Cardiac muscle cell (in vitro differentiated cells and primary cell): ENCODE measurements at places on chromosomes 5 and 9. TPM values are rescaled to one million over a fixed set of nuclear protein-coding genes. Genes with fewer than 3 reads are reported as not detected.

EQTN gene
- total RNA-seq = not detected in 2 replicates

CAMK4 gene
- 0.99 and 2.1 TPM in 2 replicates for total RNA-seq

NRG2 gene
- 16.5 and 20.7 TPM in 2 replicates for total RNA-seq

DNA sequence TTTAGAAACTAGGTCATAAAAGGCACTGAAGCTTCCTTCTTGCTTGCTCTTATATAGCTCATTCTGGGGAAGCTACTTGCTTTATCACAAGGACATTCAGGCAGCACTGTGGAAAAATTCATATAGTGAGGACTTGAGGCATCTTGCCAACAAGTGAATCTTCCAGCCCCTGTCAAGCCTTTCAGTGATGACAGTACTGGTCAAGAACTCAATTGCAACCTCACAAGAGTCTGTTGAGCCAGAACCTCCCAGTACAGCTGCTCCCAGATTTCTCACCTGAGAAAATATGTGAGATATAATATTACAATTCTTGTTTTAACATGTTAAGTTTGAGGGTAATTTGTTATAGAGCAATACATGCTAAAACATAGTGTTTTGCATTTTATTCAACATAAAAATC is 2011.0 kb upstream of the NUDT12 start:
- H3K36me3 ChIP-seq = no peaks in the 10 kb centered on the region
- no peaks in the 10 kb centered on the region for H3K4me1 ChIP-seq
- no peaks in the 10 kb centered on the region for H3K27me3 ChIP-seq
- H3K4me3 ChIP-seq = no peak overlapping the region

- no peaks in the 10 kb centered on the region for H3K36me3 ChIP-seq
- H3K4me1 ChIP-seq = no peaks in the 10 kb centered on the region
- no peak overlapping the region for H3K4me3 ChIP-seq
- DNase-seq = no peak
Observed at GRCh38 chr5:77461287-77461686, 30.8 kb downstream of the WDR41 start.

- DNase-seq = peak; percentile 22
- H3K27me3 ChIP-seq = no peaks in the 10 kb centered on the region
- H3K4me3 ChIP-seq = no peak overlapping the region
Observed at GRCh38 chr9:35340046-35340445, 149.9 kb upstream of the RUSC2 start.

- no peaks in the 10 kb centered on the region for H3K4me1 ChIP-seq
- H3K27me3 ChIP-seq = no peaks in the 10 kb centered on the region
- H3K27ac ChIP-seq = no peak overlapping the region
- peak; percentile 22 for DNase-seq
Observed at GRCh38 chr5:15483351-15484097, 16.5 kb upstream of the FBXL7 start.

- DNase-seq = no peak
- no peaks in the 10 kb centered on the region for H3K36me3 ChIP-seq
- no peaks in the 10 kb centered on the region for H3K27me3 ChIP-seq
- no peak overlapping the region for H3K27ac ChIP-seq
- H3K4me1 ChIP-seq = no peaks in the 10 kb centered on the region
Observed at GRCh38 chr5:99010294-99010693, 81.5 kb upstream of the CHD1 start.

- H3K4me3 ChIP-seq = no peak overlapping the region
- peak; percentile 55 for DNase-seq
- no peaks in the 10 kb centered on the region for H3K36me3 ChIP-seq
- H3K4me1 ChIP-seq = peaks cover 5% of the 10 kb centered on the region
Observed at GRCh38 chr5:132498152-132498551, 7.6 kb upstream of the IRF1 start.

GRCh38 chr9:109110329-109111021 is 9.3 kb downstream of the TMEM245 start:
- no peaks in the 10 kb centered on the region for H3K27me3 ChIP-seq
- H3K4me1 ChIP-seq = peaks cover 81% of the 10 kb centered on the region
- DNase-seq = peak; percentile 67

GRCh38 chr5:44675296-44675695 is 133.5 kb upstream of the MRPS30 start:
- H3K4me1 ChIP-seq = no peaks in the 10 kb centered on the region
- H3K4me3 ChIP-seq = no peak overlapping the region
- H3K27me3 ChIP-seq = no peaks in the 10 kb centered on the region

- no peaks in the 10 kb centered on the region for H3K27me3 ChIP-seq
- DNase-seq = peak; percentile 19
- H3K36me3 ChIP-seq = no peaks in the 10 kb centered on the region
- no peaks in the 10 kb centered on the region for H3K4me1 ChIP-seq
Observed at GRCh38 chr9:14127656-14128055, 186.3 kb downstream of the NFIB start.

DNA sequence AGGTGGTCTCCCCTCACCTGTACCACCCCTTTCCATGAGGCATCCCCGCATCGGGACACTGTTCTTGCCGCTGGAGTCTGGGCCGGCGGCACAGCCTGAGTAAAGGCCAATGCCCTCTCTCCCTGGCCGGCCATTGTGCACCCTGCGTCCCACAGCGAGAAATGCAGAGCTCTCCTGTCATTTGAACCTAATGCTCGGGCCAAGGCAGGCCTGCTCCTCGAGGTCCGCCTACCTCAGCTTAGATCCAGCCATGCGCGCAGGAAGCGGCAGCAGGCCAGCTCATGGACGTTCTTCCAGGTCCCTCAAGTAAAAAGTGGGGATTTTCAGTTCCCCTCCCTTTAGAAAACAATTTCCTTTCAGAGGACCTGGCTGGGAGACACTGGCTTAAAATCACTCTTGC is 135.0 kb downstream of the HSD17B3 start:
- H3K4me3 ChIP-seq = no peak overlapping the region
- H3K27me3 ChIP-seq = no peaks in the 10 kb centered on the region
- no peaks in the 10 kb centered on the region for H3K36me3 ChIP-seq
- peaks cover 15% of the 10 kb centered on the region for H3K4me1 ChIP-seq
- H3K27ac ChIP-seq = no peak overlapping the region

- no peak overlapping the region for H3K4me3 ChIP-seq
- no peaks in the 10 kb centered on the region for H3K4me1 ChIP-seq
- DNase-seq = no peak
- no peak overlapping the region for H3K27ac ChIP-seq
- peaks cover 28% of the 10 kb centered on the region for H3K36me3 ChIP-seq
Observed at GRCh38 chr9:133107245-133107722, 13.8 kb downstream of the RALGDS start.

- H3K4me1 ChIP-seq = peaks cover 3% of the 10 kb centered on the region
- peak overlapping the region; percentile 54 for H3K4me3 ChIP-seq
- no peak for DNase-seq
- no peaks in the 10 kb centered on the region for H3K36me3 ChIP-seq
Observed at GRCh38 chr9:23850690-23851629, 24.9 kb upstream of the ELAVL2 start.

DNA sequence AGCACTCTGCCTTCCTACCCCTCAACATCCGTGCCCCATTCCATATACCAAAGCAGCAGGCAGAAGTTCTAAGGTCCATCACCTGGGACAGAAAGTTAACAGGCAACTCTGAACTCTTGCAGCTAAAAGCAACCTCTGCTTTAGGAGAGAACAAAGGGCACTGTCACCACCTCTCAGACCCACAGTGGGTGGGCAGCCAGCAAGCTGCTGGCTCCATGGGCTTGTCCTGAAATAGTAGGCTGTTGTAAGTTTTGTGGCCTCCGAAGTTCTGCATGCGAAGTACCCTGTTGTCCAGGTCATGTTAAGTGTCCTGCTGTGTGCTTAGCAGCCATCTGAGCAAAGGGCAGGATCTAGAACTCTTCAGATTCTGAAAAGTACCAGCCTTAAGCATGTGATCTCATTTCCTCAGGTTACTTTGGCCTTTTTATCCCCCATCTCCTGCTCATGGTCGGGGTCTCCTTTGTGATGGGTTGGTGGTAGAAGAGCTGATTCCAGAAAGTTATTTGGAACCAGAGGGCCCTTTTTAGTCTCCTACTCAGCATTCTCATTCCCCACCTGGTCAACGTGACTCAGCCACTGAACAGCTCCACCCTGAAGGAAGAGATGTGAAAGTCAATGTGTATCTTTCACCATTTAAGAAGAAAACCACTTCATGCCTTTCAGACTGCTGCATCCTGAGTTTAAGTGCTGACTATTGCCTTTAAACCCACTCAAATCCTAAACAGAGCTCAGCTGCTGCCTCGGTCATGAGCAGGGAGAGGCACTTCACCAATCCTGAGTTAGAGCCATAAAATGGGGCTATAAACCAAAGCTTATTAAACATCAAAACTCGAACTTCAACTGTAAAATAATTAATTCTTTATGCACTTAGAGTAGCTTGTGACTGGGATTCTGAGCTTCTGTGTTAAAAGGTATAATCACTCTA is 121.4 kb downstream of the DPYSL3 start:
- no peaks in the 10 kb centered on the region for H3K36me3 ChIP-seq
- no peak overlapping the region for H3K27ac ChIP-seq
- no peaks in the 10 kb centered on the region for H3K27me3 ChIP-seq
- H3K4me1 ChIP-seq = peaks cover 33% of the 10 kb centered on the region
- DNase-seq = no peak
- no peak overlapping the region for H3K4me3 ChIP-seq

DNA sequence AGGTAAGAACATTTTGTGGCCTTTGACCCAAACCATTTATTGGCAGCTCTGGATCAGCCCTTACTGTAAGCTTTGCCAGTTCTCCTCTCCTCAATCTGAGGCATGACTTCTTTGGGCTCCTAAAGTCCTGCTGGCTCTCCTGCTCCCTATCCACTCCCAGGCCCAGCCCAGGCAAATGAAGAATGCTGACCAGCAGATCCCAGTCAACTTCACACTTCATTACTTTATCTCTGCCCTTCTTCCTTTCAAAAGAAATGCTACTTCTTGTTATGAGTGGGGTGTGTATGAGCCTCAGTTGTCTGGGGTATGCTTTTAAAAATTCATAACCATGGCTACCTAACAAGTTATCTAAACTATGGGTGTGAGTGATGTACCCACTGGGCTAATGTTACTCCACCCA is 479.6 kb downstream of the ACTL7B start:
- H3K27ac ChIP-seq = no peak overlapping the region
- H3K27me3 ChIP-seq = no peaks in the 10 kb centered on the region
- no peaks in the 10 kb centered on the region for H3K36me3 ChIP-seq
- H3K4me1 ChIP-seq = no peaks in the 10 kb centered on the region

GRCh38 chr9:89639367-89639795 is 34.6 kb downstream of the GADD45G start:
- H3K4me1 ChIP-seq = peaks cover 6% of the 10 kb centered on the region
- H3K27ac ChIP-seq = no peak overlapping the region
- H3K4me3 ChIP-seq = no peak overlapping the region
- no peaks in the 10 kb centered on the region for H3K27me3 ChIP-seq
- no peaks in the 10 kb centered on the region for H3K36me3 ChIP-seq

- H3K36me3 ChIP-seq = no peaks in the 10 kb centered on the region
- no peak overlapping the region for H3K4me3 ChIP-seq
- no peaks in the 10 kb centered on the region for H3K27me3 ChIP-seq
Observed at GRCh38 chr9:73152543-73152844, 829 bp downstream of the ANXA1 start.

DNA sequence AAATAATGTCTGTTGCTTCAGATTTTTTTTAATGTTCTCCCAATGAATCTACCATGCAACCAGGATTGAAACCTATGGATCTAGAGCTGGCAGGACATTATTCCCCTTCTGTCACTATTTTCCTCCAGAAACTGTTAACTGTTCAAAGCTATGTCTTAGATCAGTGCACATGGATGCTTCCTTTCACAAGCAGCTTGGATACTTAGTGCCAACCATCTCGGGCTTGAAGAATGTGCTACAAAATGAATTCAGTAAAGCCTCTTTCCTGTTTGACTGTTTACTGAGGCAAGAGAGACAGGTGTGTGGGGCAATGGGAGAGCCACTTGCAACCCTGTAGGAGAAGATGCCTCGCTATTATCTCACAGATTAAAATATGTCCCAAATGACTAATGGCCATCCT is 774.8 kb downstream of the KCTD16 start:
- no peak overlapping the region for H3K4me3 ChIP-seq
- no peak for DNase-seq
- H3K27ac ChIP-seq = no peak overlapping the region
- H3K27me3 ChIP-seq = no peaks in the 10 kb centered on the region
- H3K36me3 ChIP-seq = no peaks in the 10 kb centered on the region

DNA sequence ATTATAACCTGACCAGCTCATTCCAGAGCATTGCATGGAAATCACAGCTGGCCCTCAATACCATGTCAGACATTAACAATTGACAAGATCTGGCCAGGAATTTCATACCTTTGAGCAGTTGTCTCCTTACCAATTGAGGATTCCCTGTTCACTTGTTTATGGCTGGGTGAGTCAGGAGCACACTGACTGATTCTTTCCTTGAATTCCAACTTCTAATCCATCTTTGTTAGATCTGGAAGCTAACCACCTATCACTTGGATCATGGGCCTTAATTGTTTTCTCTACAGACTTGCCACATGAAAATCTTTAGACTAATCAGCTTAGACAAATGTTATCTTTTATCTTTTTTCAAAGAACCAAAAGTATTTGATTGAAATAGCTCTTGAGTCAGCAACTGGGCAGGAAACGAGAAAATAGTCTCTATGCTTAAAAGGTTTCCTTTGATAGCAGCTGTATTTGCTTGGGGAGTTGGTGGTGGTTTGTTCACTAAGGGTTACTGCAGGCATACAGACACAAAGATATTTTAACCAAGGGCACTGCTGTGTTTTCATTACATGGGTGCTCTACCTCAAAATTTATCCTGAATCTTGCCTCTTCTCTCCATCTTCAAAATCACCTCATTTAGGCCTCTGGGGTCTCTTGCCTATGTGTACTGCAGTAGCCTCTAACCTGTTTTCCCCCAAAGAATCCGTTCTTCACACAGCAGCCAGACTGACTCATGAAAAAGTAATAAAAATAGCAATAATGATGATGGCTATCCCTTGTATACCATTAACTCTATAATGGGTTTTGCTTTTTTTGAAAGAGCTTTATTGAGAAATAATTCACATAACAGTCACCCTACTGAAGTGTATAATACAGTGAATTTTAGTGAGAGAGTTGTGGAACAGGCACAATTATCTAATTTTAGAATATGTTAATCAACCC is 197.0 kb upstream of the NMUR2 start:
- no peak overlapping the region for H3K4me3 ChIP-seq
- DNase-seq = no peak
- no peaks in the 10 kb centered on the region for H3K4me1 ChIP-seq
- H3K27me3 ChIP-seq = no peaks in the 10 kb centered on the region
- no peak overlapping the region for H3K27ac ChIP-seq
- no peaks in the 10 kb centered on the region for H3K36me3 ChIP-seq

GRCh38 chr5:123810253-123810652 is 298.3 kb downstream of the CSNK1G3 start:
- H3K4me3 ChIP-seq = no peak overlapping the region
- no peak for DNase-seq
- H3K27me3 ChIP-seq = no peaks in the 10 kb centered on the region

DNA sequence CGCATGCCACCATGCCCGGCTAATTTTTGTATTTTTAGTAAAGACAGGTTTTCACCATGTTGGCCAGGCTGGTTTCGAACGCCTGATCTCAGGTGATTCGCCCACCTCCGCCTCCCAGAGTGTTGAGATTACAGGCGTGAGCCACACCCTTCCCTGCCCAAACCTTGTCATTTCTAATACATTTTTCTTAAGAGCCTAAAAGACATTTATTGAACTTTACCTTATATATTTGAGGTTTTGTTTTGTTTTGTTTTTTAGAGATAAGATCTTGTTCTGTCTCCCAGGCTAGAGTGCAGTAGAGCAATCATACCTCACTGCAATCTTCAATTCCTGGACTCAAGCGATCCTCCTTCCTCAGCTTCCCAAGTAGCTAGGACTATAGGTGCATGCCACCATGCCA is 39.8 kb upstream of the FANCC start:
- H3K4me3 ChIP-seq = no peak overlapping the region
- H3K27ac ChIP-seq = no peak overlapping the region
- DNase-seq = no peak
- no peaks in the 10 kb centered on the region for H3K27me3 ChIP-seq
- no peaks in the 10 kb centered on the region for H3K4me1 ChIP-seq
- H3K36me3 ChIP-seq = no peaks in the 10 kb centered on the region
